Amniotic stem cell (primary cell): ENCODE measurements at places on chromosomes 4 and X.

GRCh38 chrX:7690842-7691241 is 152.1 kb upstream of the VCX start:
- no peak for DNase-seq

DNA sequence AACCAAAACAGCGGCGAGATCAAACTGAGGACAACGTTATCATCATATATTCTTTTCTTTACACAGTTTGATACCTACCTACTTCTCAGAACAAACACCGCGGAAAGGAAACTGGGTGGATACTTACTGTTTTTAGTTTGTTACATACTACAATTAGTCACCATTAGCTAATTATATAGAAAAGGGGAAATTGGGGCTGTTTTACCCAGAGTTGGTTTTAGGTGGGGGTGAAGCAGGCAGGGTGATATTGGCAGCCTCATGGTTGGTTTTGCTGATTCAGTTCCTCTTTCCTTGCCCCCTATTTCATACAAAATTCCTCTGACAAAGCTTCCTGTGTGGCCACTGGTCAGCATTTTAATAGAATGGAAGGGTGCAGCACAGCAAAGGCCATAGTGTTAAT is 77.8 kb downstream of the SORBS2 start:
- DNase-seq = no peak

DNA sequence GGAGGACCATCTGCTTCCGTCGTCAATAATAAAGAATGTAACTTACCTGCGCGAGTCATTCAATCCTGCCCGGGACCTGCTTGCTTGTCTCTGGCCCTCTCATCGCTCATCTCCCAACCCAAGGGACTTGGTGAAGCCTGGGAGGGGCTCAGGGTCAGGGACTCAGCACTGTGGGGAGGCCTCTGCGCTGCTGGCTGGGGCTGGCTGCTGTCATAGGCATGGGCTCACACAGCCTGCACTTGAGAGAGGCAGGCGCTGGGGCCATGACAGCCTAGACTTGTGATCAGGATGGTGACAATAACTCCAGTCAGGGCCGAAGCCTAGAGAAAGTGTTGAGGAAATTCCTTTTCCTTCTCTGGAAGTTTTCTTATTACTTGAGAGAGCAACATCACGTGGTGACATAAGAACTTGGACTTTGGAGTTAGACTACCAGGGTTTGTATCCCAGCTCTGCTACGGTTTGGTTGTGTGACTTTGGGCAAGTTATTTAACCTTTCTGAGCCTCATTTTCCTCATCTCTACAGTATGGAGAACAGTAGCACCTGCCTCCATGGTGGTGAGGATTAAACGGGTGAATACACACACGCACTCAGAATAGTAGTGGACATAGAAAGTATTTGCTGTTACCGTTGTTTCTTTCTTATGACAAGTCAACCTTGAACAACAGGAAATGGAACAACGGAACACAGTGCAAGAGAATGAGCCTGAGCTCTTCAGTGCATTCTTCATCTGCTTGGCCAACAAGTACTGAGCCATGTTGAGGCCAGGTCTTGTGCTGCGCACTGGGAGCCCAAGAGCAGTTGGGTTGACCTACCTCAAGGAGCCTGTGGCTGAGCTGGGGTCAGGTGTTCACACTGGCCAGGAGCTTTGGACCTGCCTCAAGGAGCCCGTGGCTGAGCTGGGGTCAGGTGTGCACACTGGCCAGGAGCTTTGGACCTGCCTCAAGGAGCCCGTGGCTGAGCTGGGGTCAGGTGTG is 60.5 kb downstream of the TBC1D14 start:
- no peak for DNase-seq

- DNase-seq = no peak
These were observed 65.4 kb downstream of the SOX3 start for GRCh38 chrX:140439476-140439875.

GRCh38 chr4:126526335-126526734 is 1106.4 kb upstream of the INTU start:
- no peak for DNase-seq

- DNase-seq = no peak
These were observed 22.7 kb downstream of the JAKMIP1 start for GRCh38 chr4:6177587-6178197.

- no peak for DNase-seq
These were observed 66.4 kb upstream of the C4orf54 start for GRCh38 chr4:99724067-99724466.

GRCh38 chr4:82848706-82849105 is 42.2 kb downstream of the SEC31A start:
- no peak for DNase-seq

DNA sequence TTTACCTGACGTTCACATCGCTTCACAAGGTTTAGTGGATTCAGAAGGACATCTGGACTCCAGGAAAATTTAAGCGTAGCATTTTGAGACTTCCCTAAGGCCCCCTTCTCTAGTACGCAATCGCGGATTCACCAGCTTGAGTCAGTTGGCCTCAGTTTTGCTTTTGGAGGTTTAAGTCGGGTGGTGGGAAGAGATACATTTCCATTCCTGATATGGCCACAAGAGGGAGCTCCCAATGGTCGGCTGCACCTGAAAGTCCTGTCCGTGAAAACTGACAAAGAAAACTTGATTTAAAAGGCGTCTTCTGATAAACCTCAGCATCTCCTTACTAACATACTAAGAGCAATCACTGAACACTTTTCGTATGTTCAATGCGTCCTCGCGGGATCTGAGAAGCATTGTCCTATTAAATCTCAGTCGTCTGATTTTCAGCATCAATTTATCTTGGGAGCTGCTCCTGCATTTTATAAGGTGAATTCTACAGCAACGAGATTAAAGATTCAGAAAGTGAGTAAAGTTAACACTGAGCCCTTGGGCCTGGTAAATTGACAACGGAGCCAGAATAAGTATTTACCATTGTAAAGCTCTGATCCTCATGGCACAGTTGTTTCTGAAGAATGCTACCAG is 50.6 kb downstream of the LGI2 start:
- peak; percentile 31 for DNase-seq

GRCh38 chr4:56748271-56748670 is 67.2 kb upstream of the HOPX start:
- DNase-seq = no peak

- DNase-seq = peak; percentile 32
These were observed 125.3 kb downstream of the SOWAHB start for GRCh38 chr4:76772498-76773106.

GRCh38 chr4:98577956-98578355 is 80.5 kb downstream of the TSPAN5 start:
- no peak for DNase-seq

- DNase-seq = no peak
These were observed at the start of gene HEPH for GRCh38 chrX:66163849-66164411. TSS of gene HEPH (plus strand) at chrX:66164247. CDS start at chrX:66170571, 6,324 bp downstream.

- no peak for DNase-seq
These were observed 38.5 kb downstream of the RAB33B start for GRCh38 chr4:139492429-139492828.

DNA sequence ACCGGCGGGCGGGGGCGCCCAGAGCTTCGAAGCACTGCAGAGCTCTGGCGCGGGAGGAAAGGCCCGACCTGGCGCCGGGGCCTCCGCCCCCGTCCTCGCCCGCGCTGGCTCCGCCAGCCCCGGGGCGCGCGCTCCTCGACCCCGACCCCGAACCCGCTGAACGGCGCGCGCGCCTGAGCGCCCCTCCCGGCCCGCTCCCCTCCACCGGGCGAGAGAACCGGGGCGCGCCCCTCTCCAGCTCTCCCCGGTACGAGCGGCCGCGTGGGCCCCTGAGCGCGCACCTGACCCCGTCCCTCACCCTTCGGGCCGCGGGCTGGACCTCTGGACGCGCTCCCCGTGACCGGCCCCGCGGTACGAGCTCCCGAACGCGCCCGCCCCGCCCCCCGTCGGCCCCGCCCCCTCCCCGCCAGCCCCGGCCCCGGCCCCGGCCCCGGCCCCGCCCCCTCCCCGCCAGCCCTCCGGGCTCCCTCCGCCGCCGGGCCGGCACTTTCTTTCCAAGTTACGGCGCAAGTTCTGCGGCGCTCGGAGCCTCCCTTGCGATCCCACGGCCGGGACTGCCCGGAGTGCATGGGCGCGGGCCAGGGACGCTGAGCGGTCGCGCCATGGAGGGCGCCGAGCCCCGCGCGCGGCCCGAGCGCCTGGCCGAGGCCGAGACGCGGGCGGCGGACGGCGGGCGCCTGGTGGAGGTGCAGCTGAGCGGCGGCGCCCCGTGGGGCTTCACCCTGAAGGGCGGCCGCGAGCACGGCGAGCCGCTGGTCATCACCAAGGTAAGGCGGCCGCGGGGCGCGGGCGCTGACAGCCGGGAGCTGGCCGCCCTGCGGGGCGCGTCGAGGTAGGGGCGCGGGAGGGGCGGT is at the start of gene SHROOM2:
SHROOM2 (plus strand) TSS at position 486 of the 854 bp plus-strand sequence; CDS start at position 603, 117 bp downstream.
- DNase-seq = no peak

DNA sequence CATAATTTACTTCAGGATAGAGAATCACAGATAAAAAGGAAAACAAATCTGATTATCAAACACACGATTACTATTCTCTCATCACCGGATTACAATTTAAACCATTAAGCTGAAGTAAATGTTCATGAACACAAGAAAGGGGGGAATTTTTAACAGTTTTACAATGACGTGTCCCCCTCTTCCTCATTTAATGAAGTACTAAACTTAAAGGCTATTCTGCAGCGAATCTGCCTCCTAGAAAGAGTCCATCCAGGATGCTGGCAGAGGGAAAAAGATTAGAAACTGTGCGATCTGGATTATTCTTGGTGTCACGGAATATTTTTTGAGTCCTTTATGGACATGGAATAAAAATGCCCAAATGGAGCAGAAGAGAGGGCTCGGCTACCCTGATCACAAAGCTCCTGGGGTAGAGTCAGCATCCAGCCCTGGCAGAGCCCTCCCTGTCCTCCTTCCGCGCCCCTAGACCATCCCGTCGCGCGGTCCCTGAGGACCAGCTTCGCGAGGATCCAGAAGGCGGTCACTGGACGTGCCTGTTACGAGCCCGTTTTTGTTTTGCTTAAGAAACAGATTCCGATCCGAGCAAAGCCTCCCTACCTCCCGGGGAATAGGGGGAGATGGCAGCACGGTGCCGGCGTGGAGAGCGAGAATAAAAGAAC is 1.2 kb downstream of the ELF2 start:
- peak; percentile 30 for DNase-seq

- DNase-seq = no peak
These were observed 111.7 kb upstream of the PDHA2 start for GRCh38 chr4:95728145-95728544.

DNA sequence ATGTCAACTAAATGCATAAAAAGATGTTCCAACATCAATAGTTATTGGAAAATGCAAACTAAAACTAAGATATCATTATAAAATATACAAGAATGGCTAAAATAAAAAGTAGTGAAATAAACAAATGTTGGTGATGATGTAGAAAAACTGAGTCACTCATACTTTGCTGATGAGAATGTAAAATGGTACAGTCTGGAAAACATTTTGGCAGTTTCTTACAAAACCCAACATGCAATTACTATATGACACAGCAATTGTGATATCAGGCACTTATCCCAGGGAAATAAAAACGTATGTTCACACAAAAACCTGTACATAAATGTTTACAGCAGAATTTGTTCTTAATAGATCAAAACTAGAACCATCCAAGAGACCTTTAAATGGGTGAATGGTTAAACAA is 182.6 kb downstream of the RTL9 start:
- no peak for DNase-seq

- no peak for DNase-seq
These were observed 19.0 kb downstream of the GAB3 start for GRCh38 chrX:154731881-154732280.

GRCh38 chr4:28842271-28842670 is 1877.9 kb upstream of the PCDH7 start:
- DNase-seq = no peak

GRCh38 chr4:82801910-82802521 is 3.4 kb upstream of the SCD5 start:
- no peak for DNase-seq

DNA sequence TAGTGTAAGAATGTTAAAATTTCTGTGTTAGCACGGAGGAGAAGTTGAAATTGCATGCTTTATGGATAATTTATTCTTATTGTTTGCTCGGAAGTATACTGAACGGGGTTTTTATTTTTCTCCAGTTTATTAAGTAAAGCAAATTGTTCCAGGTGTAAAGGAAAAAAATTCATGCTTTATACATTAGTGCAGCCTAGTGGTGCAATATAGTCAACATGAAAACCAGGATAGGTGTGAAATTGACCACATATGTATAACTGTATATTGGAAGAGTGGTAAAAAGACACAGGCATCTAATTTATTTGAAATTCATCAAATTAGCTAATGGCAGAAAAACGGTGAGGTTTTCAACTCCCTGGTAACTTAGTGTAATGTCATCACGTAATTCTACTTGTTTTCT is 959 bp downstream of the BRS3 start:
- DNase-seq = no peak

DNA sequence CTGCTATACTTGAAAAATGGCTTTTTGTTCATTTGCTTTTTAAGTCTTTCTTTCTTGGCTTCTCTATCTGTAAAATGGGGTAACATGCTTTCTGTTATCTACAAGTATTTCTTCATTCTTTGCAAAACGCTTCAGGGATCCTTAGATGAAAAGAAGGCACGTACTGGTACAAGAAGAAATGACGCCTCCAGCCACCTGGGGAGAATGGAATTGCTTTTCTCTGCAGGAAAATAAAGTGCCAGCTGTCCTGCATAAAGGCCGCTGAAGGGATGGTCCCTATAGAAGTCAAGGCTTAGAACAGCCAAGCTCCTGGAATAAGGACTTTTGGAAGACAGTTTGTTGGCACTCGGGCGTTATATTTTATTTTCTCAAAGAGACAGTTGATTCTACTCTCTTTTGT is 210.8 kb upstream of the RASGEF1B start:
- DNase-seq = no peak

DNA sequence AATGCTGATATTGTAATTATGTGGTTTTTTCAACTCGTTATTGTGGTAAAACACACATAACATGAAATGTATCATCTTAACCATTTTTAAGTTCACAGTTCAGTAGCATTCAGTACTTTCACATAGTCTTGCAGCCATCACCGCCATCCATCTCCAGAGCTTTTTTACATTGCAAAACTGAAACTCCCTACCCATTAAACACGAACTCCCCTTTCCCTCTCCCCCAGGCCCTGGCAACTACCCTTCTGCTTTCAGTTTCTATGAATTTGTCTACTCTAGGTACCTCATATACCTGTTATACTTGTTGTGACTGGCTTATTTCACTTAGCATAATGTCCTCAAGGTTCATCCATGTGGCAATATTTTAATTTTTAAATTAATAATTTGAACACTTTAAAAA is 380.6 kb downstream of the MAPK10 start:
- no peak for DNase-seq

GRCh38 chr4:14864365-14865030 is 137.8 kb upstream of the CPEB2 start:
- DNase-seq = no peak

- no peak for DNase-seq
These were observed 62.4 kb downstream of the LIMCH1 start for GRCh38 chr4:41600243-41600912.

GRCh38 chrX:80016182-80016581 is 1.6 kb downstream of the TBX22 start:
- DNase-seq = no peak
